Nephron progenitor cell (in vitro differentiated cells): ENCODE measurements at places on chromosomes 2 and 18.

DNA sequence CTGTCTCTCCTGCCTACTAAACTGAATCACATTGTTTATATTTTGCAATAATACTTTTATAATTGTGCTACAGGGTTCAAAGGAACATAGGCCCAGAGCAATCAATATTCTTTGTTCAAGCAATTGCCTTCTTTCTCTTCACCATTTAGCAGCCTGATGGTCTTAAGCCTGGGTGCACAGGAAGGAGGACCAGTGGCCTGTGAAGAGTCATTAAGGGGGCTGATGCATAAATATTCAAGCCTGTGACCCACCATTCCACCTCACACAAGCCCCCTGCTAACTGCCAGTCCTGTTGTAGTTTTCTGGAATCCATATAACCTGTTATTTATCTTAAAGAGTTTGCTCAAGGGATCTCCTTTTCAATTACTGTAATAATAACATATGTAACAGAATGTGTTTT is 56.0 kb downstream of the ABCA12 start:
- peak; percentile 7 for DNase-seq

GRCh38 chr2:204732019-204732418 is 186.7 kb downstream of the PARD3B start:
- no peak for DNase-seq

- DNase-seq = no peak
These were observed 22.3 kb downstream of the RNF125 start for GRCh38 chr18:32040936-32041335.

- no peak for DNase-seq
These were observed 83.9 kb upstream of the LRPPRC start for GRCh38 chr2:44079686-44080085.

DNA sequence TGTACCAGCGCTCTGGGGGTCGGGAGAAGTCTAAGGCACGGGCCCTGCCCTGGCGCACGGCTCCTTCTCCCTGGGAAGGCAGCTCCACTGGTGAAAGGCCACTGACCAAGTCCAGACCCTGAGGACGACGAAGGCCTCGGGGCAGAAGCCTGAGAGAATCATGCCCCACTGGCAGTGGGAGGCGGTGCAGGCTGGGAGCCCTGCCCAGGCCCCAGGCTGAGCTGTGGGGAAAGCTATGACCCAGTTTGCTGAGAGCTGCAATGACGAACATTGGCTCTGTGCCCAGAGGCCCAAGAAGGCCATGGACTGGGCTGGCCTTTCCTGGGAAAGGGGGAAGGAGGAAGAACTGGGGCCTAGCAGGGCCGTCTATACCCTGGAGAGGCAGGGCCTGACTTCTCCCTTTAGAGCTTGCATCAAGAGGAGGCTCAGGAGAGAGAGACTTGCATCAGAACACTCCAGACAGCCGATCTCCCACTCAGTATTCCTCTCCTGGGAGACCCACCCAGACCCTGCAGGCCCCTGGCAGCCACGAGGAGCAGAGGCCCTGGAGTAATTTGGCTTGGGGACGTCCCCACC is 32.9 kb downstream of the HS1BP3 start:
- no peak for DNase-seq

GRCh38 chr2:141570474-141571131 is 560.2 kb downstream of the LRP1B start:
- peak; percentile 16 for DNase-seq

GRCh38 chr2:179951680-179952079 is 55.4 kb downstream of the CWC22 start:
- DNase-seq = no peak

DNA sequence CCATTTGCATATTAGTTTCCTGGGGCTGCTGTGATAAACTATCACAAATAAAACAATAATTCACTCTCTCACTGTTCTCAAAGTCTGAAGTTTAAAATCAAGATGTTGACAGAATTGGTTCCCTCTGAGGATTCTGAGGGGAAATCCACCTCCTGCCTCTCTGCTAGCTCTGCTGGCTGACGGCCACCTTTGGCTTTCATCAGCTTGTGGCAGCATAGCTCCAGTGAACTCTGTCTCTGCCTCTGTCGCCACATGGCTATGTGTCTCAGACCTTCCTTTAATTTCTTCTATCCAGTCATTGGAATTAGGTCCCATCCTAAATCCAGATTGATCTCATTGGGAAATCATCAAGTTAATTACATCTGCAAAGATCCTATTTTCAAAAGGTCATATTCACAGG is 38.9 kb upstream of the TRIM43 start:
- no peak for DNase-seq

- DNase-seq = no peak
These were observed 65.7 kb downstream of the CAPN13 start for GRCh38 chr2:30741576-30741975.

GRCh38 chr2:99507937-99508818 is 18.4 kb upstream of the REV1 start:
- no peak for DNase-seq

DNA sequence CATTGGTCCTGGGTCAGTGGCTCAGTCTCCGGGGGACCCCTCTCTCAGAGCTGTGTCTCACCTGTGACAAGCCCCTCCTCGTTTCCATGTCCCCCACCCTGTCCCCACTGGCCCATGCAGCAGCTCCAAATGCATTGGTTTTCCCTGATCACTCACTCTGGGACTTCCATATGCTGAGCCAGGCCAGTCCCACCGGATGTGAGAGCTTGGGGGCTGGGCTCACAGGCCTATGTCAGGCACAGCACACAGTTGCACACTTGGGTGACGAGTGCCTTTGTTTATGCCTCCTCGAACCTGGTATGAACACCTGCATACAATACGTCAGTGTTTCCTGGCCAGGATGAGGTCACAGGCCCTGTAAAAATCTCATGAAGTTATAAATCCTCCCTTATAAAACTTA is 232.5 kb downstream of the TFCP2L1 start:
- no peak for DNase-seq

DNA sequence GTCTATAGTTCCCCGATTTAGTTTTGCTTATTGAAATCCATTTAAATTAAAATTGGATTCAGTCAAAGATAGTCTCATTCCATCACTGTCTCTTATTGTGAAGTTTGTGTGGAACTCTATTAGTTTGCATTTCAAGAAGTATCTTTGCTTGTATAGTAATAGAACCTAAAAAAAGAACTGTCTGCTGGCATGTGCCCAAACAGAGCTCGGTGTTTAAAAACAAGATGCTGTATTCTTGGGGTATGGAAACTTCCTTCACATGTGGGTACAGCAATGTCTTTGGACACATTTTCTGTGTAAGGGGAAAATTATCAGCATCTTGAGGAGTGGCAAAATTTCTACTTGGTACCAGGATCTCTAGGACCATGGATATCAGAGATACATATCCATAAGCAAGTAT is 292.6 kb downstream of the PLCL1 start:
- DNase-seq = no peak

DNA sequence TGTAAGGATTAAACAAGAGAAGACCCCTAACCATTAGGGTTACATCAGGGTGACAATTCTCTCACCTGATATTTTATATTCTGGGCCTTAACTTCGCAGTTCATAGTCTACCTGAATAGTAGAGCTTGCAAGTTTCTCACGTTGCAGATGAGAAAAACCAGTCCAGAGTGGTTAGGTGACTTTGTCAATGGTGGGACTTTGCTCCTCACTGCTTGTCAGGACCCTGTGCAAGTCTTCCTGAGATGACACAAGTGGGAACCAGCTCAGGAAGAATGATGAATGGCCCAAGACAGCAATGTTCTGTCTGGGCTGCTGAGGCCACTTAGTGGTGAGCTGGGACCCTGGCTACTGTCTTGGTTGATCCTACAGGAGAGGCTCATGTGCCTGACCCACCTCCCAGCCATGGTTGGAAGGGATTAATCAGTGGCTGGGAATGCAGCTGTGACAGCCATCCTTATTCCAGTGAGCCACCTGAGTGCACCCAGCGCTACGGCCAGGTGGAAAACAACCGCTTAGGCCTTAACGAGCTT is 16.9 kb downstream of the LGALSL start:
- DNase-seq = no peak

DNA sequence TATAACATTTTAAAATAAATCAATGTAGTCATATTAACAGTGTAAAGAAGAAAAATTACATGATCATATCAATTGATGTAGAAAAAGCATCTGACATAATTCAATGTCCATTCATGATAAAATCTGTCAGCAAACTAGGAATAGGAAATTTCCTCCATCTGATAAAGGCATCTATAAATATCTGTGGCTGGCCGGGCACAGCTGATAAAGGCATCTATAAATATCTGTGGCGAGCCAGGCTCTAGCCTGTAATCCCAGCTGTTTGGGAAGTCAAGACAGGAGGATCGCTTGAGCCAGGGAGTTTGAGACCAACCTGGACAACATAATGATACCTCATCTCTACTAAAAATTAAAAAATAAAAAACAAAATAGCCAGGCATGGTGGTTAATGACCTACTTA is 18.1 kb upstream of the RANBP2 start:
- no peak for DNase-seq

GRCh38 chr2:13711154-13711553 is 921.4 kb upstream of the LRATD1 start:
- no peak for DNase-seq

- DNase-seq = no peak
These were observed 24.0 kb downstream of the PDCD1 start for GRCh38 chr2:241834527-241835210.
